ENCODE measurements at places on chromosomes 16 and 17.

GRCh38 chr17:50534222-50534978, 1.9 kb downstream of the EPN3 start:
- no peak for DNase-seq

- DNase-seq, result peak; percentile 41
Observed at GRCh38 chr17:35214631-35215273, 20.6 kb upstream of the SLC35G3 start.

DNA sequence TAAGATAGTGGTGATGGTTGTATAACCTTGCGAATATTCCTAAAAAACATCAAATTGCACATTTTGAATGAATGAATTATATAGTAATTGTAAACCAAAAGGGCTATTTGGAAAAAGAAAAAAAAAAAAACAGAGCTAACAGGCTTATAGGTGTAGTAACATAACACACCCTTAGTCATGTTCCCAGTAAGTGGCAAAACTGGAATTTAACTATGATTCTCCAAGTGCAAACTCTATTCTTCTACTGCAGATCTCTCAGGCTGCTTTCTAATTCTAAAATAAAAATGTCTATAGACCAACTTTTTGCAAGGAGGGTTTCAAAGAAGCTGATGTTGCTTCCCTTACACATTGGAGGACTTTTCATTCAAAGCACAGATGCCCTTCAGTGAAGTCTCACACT, 293.2 kb upstream of the MON1B start:
- DNase-seq, result no peak

DNA sequence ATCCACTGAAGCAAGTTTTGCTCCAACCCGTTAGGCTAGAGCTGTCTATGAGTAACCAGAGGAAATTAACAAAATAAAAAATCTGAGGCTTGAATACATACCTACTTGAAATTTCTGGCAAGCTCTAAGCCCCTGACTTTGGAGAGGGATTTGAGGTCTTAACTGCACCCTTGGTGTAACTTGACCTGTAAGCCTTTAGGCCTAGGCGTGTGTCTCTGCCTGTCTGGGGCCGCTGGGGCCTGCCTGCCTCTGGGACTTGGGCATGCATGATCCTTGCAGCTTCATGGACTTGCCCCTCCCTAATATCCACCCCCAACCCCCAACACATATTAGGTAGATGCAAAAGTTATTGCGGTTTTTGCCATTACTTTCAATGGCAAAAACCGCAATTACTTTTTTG, 3.7 kb upstream of the CDC42EP4 start:
- no peak for DNase-seq

- no peak for DNase-seq
Observed at GRCh38 chr17:81940538-81941483, 3.7 kb upstream of the PYCR1 start.

GRCh38 chr17:82358465-82359350, at the start of gene TEX19:
Gene TEX19 (plus strand): TSS chr17:82359247. CDS start chr17:82362151, 2,904 bp downstream.
- no peak for DNase-seq

GRCh38 chr17:2049333-2050299, 5.3 kb upstream of the HIC1 start:
- peak; percentile 88 for DNase-seq

DNA sequence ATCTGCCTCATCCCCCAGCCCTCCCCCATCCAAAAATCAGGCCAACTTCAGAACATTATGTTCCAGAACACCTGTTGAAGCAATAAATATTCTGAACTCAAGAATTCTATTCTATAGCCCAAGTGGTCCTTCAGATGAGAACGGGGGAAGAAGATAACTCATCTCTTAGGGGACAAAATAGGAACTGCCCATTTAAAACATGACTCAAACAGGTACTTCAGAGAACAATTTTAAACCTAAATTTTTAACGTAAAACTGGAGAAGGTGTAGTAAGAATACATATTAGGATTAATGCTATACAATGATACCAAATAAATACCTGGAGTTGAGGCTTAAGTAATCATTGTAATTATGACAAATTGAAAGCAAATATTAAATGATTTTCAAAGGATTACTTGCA, 112.1 kb downstream of the CDYL2 start:
- no peak for DNase-seq

GRCh38 chr16:6641091-6641490, 691.6 kb upstream of the RBFOX1 start:
- no peak for DNase-seq

GRCh38 chr17:40035162-40035559, 19.0 kb downstream of the MED24 start:
- no peak for DNase-seq

DNA sequence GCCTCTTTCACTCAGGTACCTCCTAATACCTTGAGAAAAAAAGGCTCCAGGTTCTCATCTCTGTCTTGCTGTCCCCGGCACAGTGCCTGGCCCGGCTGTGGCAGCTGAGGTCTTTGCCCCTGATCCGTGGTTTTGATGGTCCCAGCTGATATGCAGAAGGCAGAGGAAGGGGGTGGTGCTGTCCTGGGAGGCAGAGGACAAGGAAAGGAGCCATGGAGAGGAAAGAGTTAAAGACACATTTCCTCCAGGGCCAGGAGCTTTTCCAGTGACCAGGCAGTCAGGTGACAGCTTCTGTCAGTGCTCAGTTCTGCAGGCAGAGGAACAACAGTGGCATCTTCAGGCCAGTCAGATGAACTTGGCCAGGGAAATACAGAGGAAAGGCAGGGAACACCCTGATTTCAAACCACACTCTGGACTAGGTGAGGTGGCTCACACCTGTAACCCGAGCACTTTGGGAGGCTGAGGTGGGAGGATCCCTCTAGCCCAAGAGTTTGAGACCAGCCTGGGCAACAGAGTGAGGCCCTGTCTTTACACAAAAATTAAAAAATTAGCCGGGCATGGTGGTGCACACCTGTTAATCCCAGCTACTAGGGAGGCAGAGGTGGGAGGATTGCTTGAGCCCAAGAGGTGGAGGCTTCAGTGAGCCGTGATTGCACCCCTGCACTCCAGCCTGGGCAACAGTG, 3.3 kb upstream of the COG1 start:
- no peak for DNase-seq

DNA sequence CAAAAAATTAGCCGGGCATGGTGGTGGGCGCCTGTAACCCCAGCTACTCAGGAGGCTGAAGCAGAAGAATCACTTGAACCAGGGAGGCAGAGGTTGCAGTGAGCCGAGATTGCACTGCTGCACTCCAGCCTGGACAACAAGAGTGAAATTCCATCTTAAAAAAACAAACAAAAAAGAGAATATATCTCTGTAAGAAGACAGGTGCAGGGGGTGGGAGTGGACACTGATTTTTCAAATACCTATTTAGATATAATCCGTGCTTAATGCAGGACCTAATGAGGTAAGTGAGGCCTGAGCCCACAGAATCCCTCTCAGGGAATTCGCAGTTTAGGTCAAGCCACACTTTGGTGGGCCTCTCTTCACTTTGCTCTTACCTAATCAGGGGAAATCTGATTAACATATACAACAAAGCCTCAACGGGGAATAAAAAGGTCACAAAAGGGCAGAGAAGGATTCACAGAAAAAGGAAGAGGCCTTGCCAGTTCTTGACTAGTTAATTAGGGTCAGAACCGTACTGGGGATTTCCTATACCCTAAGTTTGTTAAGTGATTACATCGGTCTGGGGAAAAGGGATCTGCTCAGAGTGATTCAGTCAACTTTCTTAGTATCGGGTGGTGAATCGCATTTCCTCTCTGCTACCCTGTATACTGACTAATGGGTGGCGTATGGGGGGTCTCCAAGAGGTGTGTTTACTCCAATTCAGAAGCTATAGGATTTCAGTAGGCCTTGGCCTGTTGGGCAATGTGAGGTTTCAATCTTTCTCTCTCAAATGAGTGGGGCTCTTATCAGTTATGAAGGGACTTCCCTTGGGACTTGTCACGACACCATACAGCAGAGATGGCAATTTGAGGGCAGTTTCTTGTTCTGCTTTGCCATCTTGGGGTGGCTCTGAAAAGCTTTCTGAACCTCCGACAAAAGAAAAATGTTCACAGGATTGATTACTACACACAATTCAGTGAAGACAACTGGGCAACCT, 1.9 kb upstream of the NFAT5 start:
- DNase-seq, result peak; percentile 45

DNA sequence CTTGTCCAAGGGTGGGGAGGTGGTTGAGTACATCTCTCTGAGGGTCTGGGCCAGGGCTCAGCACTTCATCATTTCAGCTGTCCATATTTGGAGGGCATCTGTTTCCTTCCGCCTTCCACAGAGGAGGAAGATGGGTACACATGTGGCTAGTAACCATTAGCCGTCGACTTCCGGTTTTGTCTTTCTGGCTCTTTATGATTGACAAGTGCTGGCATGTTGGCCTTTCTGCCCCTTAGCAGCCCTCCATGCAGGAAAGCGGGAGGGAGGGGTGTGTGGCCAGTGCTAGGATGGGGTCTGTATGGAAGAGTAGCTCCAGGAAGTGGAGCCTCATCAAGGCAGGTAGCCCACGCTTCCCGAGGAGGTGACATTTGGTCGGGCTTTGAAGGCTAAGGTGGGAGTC, 69.6 kb downstream of the RAI1 start:
- peak; percentile 36 for DNase-seq

- DNase-seq, result no peak
Observed at GRCh38 chr17:77217123-77217522, 76.4 kb downstream of the SEC14L1 start.

DNA sequence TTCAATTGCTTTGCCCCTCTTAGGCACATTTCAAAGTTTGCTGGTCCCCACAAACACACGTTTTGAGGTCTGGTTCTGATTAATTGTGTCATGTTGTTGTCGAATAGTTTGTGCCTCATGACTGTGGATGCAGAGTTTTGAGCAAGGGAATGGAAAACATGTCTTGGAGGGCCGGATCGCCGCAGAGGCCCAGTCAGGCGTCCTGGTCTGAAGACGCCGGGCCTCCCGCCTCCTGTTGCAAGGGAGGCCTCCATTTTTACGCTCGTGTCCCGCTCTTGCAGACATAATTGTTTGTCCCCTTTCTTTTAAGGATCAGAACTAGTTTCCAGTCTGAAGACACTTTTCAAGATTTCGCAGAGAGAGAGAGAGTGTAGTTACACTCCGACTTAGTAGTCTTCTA, 3.2 kb downstream of the NTN1 start:
- DNase-seq, result no peak

GRCh38 chr16:1488619-1489018, at the start of gene PTX4:
Gene PTX4 (minus strand): TSS chr16:1488944. CDS start chr16:1488909, 35 bp downstream.
- DNase-seq, result no peak

GRCh38 chr16:76199681-76200220, 77.5 kb upstream of the CNTNAP4 start:
- no peak for DNase-seq

GRCh38 chr16:86570558-86571529, 4.2 kb downstream of the FOXC2 start:
- DNase-seq, result no peak

GRCh38 chr17:80118601-80119270, 17.4 kb downstream of the GAA start:
- DNase-seq, result no peak

GRCh38 chr17:8005967-8006730, 3.7 kb downstream of the GUCY2D start:
- DNase-seq, result no peak

DNA sequence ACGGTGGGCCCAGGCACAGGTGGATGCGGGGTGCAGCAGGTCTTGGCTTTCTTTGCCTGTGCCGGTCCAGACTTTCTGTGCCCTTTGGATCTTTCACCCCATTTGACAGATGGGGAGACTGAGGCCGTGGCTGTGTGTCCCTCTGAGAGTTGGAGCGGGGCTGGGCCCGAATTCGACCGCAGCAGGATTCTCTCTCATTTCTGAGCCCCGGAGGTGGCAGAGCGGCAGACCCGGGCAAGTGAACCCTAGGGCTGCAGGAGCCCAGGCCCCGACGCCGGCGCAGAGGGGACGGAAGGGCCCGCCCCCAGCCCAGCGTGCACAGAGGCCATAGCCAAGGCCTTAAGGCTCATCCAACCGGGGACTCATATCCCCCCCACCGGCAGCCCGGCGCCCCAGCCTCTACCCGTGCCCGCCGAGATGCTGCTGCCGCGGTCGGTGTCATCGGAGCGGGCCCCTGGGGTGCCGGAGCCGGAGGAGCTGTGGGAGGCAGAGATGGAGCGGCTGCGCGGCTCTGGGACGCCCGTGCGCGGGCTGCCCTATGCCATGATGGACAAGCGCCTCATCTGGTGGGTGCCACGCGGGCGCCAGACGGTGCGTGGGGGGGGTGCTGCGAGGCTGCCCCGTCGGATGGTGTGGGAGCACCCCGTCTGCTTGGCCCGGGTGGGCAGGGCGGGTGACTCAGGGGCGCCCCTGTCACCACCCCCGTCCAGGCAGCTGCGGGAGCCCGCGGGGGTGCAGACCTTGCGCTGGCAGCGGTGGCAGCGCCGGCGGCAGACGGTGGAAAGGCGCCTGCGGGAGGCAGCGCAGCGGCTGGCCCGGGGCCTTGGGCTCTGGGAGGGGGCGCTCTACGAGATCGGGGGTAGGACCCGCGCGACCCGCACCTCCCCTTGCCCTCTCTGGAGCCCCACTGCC, 857 bp downstream of the TMC8 start:
- no peak for DNase-seq

- no peak for DNase-seq
Observed at GRCh38 chr16:87406495-87407088, 14.5 kb downstream of the MAP1LC3B start.

- DNase-seq, result no peak
Observed at GRCh38 chr17:65930140-65930730, 261.7 kb downstream of the CEP112 start.

- DNase-seq, result no peak
Observed at GRCh38 chr16:5634666-5635180, 537.1 kb upstream of the EEF2KMT start.

DNA sequence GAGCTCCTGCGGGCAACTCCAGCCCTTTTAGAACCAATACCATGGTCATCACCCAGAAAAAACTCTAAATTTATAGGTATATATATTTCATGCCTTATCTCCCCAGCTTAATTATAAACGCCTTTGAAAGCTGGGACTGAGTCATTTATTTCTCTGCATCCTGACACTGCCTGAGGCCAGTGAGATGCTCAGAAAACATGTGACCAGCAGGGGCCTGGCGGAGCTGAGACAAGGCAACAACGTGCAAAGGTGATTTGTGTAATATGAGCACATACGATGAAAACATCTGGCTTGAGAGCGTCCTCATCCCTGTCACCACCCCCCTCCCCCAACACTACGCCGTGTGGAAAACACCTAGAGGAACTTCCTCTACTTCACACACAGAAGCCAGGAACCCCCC, 22.7 kb downstream of the NXN start:
- DNase-seq, result no peak

DNA sequence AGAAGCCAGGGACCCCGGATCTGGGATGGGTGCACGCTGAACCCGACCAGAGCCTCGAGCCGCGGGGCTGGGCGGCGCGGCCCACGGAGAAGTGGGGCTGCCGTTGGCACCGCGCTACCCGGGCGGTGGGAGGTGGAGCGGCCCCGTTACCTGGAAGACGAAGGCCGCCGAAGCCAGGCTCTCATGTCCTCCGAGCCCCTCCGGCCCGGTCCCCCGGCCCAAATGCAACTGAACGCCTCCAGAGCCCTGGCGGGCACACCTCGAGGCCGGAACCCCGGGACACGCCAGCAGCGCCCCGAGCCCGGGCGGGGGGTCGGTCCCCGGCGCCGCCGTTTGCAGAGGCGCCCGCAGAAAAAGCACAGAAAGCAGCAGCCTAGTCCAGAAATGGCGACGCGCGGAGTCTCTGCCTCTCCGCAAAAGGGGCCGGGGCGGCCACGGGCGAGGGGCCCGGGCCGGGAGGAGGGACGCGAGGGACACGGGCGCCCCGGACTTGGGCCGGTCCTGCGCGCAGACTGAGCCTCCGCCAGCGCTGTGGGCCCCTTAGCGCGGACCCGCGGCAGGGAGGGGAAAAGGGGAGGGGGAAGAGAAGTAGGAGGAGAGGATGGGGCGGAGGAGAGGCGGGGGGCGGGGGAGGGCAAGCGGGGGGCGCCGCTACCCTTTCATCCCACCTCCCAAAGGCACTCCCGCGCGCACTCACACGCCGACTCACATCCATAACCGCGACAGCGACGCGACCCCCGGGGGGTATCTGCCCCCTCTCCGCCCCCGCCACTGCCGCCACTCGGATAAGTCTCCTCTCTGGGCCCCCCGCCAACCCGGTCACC, 1.4 kb downstream of the AXIN2 start:
- no peak for DNase-seq

All from activated T-helper 2 cell treated with anti-CD3 and anti-CD28 coated beads, Interferon-gamma antibody, Interleukin-2, Interleukin-4, amounts not matched to agents 10 μg/mL and 5 μg/mL and 100 μg/mL, durations not matched to agents 14 hours and 24 hours and 36 hours (primary cell).